Activated T-cell treated with anti-CD3 and anti-CD28 coated beads for 24 hours (primary cell): ENCODE measurements at places on chromosomes 13 and 19.
A peak's percentile ranks its signal among the peaks of the same experiment; 100 is the strongest.

GRCh38 chr19:33063753-33064457, 783 bp downstream of the RHPN2 start:
- no peak for DNase-seq

DNA sequence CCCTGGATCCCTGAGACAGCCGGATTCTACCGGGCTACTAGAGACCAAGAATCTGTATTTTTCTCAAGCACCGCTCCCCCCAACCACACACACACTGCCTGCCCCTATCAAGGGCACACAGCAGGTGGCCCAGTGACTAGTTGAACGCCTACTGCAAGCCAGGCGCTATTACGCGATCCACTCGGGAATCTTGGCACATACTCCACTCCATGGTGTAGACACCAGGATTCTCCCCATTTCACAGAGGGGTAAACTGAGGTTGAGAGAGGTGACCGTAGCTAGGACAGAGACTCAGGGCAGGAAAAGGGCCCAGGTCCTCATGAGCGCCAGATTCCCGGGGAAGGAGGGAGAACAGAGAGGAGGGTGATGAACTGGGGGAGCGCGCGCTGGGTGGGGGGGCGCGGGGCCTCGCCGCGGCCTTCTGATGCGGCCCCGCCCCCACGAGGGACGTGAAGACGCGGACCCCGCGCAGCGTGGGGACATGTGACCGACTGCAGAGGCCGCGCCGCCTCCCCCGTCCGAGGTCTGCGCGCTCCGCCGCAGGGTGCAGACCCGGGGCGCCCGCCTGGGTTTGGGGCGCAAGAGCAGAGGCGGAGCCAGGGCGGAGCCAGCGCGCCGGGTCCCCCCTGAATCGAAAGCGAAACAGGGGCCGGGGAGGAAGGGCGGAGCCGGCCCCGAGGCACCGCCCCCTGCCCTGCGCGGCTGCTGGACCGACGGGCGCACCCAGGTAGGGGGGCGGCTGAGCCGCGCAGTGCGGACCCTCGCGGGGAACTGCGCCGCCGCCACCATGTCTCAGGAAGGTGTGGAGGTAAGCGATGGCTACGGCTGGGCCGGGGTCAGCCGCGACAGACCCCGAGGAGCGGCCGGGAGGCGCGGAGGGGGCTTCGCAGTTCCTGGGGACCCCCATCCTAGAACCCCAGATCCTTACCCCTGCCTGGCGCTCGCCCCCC, at the start of gene SHFL:
Gene SHFL (plus strand): TSS at position 677 of the 950 bp plus-strand sequence. CDS start 111 bp downstream, at position 788.
- peak; percentile 72 for DNase-seq

- no peak for DNase-seq
Measured at GRCh38 chr13:50576156-50576555, 267.3 kb downstream of the DLEU7 start.

DNA sequence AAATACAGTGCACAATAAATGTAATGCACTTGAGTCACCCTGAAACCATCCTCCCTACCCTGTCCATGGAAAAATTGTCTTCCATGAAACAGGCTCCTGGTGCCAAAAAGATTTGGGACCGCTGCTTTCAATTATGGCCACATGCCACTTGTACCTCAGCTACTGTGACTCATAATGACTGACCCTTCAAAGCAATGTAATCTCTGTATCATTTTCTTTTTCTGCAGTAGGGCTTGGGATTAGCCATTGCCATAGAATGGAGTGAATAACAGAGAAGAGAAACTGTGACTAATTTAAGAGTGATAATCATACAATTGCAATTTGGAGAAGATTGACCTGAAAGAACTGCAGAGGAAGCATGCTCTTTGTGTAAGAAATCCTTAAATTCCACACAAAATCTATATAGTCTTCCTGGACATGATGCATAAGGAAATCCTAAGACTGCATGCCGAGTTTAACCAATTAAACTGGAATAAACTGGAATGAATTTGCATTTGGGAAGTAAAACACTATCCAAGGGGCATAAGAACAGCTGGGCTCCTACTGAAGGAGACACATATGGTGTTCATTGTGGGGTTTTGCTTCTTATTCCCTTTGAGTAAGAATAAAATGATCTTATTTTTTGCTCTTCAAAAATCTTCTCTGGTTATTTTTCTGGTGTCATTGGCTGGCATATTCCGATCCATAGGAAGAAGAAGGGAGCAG, 59.5 kb upstream of the SLC7A1 start:
- no peak for DNase-seq
